Activated effector memory CD4-positive, alpha-beta T cell treated with Interleukin-2 at 50 U/mL for 16 hours (primary cell): ENCODE measurements at places on chromosomes 6 and 20.

DNA sequence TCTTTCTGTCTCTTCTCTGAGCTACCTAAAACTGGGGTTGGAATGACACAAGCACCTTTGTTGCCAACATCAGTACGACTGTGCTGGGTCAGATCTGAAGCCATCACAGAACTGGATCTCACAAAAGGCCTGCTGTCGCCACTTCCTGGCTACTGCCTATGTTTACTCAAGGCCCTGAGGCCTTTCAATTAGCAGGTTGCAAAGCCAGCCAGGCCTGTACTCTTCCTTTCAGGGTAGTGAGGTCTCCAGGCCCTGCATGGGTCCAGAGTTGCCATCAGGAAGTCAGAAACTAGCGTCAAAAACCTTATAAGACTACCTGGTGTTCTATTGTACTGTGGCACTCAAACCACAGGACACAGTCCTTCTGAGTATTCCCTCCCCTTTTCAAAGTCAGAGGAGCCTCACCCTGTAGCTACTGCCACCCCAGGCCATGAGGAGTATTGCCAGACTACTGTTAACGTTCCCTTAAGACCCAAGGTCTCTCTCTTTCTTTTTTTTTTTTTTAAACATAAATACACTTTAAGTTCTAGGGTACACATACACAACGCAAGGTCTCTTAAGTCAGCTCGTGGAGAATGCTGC lies 937.4 kb upstream of the GJE1 start:
- DNase-seq, result no peak

DNA sequence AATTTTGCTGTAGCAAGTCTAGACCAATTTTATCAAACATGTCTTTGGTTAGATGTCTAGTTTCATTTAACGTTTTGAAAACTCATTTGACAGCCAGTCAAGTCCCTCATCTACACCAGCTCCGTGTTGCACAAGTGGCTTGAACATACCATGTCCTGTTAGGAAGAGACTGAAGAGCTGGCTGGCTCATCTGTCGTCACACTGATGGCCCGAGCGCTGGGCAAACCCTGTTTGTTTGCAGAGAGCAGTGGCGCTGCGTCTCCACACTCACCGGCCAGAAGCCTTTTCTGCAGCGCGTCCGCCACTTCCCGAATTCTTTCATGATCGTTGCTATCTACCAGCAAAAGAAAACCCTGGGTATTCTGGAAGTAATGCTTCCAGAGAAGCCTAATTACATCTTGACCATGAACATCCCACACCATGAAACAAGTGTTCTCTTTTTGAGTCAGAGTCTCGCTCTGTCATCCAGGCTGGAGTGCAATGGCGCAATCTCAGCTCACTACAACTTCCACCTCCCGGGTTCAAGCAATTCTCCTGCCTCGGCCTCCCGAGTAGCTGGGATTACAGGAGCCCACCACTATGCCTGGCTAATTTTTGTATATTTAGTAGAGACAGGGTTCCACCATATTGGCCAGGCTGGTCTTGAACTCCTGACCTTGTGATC lies 10.7 kb upstream of the TCFL5 start:
- no peak for DNase-seq

GRCh38 chr6:1091900-1092299 lies 220.0 kb upstream of the FOXQ1 start:
- DNase-seq, result no peak

DNA sequence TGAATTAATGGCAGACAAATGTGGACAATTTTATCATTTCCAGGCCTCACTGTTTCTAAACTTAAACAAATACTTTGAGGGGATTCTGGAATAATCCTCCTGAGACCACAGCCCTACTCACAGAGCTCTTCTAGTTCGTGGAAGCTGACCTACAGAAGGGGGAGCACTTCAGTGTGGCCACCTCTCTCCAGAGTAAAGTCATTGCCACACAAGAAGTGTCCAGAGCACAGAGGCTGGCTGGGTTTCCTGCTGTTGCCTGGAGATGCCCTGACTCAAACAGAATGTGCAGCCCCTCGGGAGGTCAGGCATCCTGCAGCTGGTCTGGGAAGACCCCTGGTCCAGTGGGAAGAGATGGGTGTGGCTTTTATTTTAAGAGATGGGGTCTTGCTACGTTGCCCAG lies 110.9 kb downstream of the QRSL1 start:
- DNase-seq, result no peak

- DNase-seq, result no peak
These were observed 41.9 kb downstream of the PLEKHG1 start for GRCh38 chr6:150641398-150642139.

- DNase-seq, result peak; percentile 13
These were observed 15.8 kb upstream of the RNF182 start for GRCh38 chr6:13908955-13909381.

DNA sequence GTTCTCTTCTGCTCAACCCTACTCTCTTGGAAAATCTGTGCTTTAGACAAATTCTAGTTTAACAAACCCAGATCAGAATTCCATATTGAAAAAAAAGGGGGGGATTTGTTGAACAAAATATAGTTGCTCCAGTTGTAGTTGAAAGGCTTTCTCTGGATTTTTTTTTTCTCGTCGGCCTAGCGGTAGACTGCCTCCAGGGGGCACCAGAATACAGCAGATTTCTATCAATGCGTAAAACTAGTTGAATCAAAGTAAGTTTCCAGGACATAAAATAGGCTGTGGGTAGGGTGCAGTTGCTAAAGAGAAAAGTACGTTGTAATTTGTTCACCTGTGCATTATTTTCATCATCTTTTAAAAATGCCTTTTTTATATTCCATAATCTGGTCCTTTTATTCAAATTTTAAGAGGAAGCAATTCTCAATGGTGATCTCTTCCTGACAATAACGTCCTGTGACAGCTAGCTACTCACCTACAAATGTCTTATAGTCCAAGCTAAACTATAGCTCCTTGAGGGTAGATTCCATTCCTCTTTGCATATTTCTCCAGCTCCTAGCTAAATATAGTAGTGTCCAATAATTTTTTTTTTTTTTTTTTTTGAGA lies 105.4 kb downstream of the PERP start:
- DNase-seq, result peak; percentile 45

DNA sequence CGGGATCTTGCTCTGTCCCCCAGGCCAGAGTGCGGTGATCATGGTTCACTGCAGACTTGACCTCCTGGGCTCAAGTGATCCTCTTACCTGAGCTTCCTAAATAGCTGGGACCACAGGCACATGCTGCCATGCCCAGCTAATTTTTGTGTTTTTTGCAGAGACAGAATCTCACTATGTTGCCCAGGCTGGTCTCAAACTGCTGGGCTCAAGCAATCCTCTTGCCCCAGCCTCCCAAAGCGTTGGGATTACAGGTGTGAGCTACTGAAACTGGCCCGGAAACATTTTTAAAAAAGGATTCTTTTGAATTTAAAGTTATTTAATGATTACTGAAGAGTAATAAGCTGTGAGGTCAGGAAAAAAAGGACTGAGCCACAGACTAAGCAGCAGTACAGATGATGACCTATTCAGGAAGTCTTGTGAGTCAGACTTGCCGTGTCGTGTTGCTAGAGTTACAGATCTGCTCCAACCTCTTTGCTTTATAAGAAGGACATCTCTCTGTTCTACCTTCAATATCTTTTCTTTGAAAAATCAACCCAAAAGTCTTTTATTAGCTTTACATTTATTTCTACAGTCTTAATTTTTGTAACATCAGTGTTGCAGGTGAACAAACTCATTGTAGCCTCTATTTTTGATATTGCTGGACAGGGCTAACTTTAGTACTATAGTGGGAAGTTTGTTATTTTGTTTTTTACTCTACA lies 108.7 kb downstream of the NCOA3 start:
- peak; percentile 34 for DNase-seq

- no peak for DNase-seq
These were observed 59.0 kb upstream of the FAM184A start for GRCh38 chr6:119137194-119138072.

GRCh38 chr6:5764401-5764955 lies 242.2 kb downstream of the NRN1 start:
- DNase-seq, result no peak

DNA sequence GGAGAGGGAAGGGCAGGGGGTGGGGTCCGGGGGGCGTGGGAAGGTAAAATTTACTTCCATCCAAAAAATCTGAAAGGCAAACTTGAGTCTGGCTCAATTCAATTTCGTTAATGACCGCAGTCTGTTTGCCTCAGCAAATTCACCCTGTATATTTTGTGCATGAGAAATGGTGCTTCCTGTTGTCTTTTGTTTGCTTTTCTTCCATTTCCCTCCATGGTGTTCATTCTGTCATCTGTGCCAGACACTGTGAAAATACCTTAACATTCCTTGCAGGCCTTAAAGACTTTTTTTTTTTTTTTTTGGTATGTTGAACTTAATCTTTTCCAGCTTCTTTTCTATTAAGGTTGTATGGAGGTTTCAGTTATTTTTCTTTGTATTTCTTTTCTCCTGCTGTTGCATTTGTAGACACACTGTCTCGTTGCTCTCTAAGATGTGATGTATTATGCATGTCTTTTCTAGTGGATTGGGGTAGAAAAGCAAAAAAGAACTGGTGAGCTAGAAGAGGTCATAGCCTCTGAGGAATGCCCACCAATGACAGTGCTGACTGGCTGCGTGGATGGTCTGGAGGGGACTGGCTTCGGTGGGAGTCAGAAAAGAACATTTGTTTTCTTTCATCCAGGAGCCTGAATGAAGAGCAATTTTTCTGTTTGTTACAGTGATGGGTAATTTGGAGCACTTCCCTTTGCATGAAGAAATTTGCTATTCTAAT lies 585.0 kb upstream of the MAP3K7 start:
- DNase-seq, result no peak

DNA sequence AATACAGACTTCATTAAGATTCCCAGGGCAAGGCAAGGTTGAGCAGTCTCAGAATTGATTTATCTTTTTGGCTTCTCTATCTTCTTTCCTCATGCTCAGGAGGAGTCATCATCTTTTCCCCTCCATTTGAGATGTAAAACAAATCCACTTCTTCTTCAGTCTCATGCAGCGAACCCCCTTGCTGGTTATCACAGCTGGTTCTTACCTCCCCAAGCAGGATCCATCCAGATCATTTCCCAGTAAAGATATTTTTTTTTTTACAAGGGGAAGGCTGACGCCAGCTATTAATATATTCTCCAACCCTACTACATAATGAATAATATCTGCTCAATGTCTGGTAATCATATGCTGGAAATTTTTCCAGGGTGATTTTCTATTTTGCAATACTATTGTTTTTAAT lies 508.9 kb upstream of the NOX3 start:
- DNase-seq, result no peak

GRCh38 chr6:30857112-30857511 lies 27.2 kb upstream of the DDR1 start:
- no peak for DNase-seq

- no peak for DNase-seq
These were observed 311.0 kb downstream of the CENPW start for GRCh38 chr6:126650931-126651330.

DNA sequence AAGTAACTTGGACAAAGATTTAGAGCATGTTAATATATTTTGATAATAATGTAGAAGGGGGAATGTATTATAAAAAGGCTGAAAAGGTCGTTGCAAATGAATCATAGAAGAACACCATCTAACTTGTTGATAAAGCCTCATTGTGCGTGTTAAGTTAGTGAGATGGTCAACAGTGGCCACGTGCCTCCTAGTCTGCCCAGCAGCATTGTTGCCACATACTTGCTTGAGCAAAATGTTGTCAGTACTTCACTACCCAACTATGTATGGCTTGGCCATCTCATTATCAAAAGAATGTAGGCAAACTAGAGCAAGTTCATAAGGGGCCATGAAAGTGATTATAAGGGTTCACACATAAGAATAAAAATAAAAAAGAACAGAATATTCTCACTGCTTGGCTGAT lies 84.6 kb downstream of the PHACTR1 start:
- no peak for DNase-seq

- no peak for DNase-seq
These were observed 888.4 kb upstream of the GJE1 start for GRCh38 chr6:141244366-141244765.

DNA sequence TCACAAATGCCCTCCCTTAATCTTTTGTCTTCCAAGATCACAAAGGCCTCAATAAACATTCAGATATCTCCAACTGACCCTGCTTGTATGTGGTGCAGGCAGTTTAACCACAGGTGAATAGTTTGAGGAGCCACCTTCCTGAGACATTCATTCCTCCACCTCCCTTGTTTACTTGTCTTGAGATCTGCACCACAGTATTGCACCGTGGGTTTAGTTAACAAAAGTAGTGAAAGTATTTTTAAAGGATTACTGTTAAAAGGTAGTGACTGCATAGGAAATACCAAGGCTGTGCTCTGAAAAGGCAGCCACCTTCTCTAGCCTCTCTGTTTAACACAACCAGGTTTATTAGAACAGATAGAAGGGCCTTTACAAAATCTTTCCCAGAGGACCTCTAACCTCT lies 46.5 kb downstream of the SESN1 start:
- no peak for DNase-seq

DNA sequence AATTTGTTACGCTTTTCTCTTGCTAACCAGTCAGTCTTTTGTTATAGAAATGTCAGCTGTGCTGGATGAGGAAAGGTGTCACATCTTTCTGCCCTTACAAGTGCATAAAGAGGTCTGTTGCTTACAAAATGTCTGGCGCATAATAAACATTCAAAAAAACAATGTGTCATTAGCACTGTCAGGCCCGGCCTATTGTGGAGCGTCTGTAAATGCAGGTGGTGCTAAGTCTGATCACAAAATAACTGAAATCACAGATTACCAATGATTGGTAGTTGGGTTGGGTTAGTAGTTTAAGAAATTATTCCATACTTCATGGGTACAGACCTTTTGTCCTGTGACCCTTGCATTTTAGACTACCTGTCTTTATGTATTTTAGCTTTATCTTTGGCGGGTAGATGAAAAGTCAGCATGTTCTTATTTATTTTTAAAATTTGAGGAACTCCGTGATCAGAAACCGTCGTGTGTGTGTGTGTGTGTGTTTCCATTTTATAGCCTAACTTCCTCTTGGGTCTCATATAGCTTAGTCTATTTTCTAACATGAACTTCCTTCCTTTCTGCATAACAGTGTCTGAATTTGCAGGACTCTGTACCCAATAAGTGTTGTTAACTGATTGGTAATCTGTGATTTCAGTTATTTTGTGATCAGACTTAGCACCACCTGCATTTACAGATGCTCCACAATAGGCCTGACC lies 88.1 kb upstream of the IFNGR1 start:
- no peak for DNase-seq

DNA sequence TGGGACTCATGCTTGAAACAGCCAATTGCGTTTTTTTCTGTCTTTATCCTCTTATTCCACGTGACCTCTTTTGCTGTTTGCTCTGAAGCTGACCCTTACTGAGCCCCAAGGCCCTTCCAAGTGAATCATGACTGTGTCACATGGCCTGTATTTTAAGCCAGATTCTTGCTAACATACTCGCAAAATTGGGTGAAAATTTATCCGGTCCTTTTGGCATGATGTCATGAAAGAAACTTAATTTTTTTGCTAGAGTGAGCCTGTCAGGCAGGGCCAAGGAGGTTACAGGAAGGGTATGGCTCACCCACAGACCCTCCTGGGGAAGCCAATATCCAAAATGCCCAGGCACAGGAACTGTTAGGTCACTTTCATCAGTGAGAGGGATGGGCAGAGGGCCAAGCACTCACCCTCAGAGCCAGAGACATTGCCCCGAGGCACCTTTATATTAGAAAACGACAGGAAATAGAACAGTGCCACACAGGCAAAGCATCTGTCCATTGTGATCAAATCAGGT lies 296.7 kb downstream of the CDH26 start:
- DNase-seq, result no peak
